ENCODE measurements at places on chromosomes 4 and X.

DNA sequence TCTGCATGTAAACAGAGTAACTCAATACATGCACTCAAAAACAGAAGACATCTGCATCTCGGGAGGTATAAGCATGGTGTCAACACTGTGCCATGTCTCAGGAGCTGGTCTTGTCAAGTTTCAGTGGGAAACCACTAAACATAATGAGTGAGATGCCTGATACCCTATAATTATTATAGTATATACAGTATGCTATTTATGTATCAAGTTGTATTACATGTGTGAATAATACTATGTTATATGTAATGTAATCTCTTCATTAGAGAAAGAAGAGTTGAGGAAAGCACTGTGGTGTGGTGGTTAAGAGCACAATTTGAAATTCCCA is 2.5 kb downstream of the PPBP start:
- DNase-seq: no peak

DNA sequence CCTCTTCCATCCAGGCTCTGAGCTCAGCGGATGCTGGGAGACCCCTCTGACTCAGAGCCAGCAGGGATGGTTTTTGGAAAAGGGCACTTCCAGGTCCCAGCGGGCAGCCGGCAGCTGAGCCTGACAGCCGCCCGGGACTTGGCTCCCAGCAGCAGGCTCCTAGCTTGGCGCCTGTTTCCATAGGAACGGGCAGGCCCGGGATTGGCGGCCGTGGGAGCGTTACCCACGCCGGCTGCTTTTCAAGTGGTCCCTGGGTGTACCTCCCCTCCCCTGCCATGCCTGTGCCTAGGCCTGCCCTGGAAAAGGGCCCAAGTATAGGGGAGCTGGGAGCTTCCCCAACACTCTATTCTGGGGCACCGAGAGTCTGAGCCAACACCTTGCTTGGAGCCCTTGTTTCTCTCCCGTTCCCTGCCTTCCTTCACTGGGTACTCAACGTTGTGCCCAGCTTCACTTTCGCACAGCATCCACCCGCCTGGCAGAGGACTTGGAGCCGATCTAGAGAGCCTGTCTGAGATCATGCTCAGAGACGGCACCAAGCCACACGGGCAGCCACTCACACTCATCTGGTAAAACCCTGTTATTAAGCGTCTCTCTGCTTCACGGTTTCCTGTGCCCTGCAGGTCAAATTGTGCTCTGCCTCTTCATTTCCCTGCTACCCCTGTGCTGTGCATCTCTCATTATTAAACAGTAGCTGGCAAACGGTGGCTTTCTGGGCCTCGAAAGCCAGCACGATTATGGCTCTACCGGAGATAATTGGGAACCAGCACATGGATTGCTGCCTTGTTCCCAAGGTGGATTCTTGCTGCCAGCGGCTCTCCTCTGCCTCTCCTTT is 521.5 kb downstream of the BCOR start:
- no peak for DNase-seq

GRCh38 chr4:158519226-158519625 is 2.5 kb upstream of the RXFP1 start:
- no peak for DNase-seq

GRCh38 chrX:47933946-47934345 is 69.8 kb downstream of the ZNF182 start:
- no peak for DNase-seq

DNA sequence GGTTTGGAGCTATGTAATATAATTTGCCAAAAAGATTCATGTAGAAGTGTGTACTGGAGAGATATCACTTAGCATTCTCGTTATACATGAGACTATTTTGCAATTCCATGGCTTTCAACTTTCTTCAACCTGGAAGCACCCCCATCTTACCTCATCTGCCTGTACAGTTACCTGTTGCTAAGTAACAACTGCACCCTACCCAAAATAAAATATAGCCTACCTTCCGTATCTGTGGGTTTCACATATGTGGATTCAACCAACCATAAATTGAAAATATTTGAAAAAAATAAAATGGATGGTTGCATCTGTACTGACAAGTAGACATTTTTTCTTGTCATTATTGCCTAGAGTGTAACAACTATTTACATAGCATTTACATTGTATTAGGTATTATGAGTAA is 278.3 kb downstream of the PPP1R2C start:
- DNase-seq: no peak

GRCh38 chr4:80215449-80216052 is 18.2 kb downstream of the PRDM8 start:
- DNase-seq: no peak

GRCh38 chr4:186695392-186695791 is 28.3 kb downstream of the FAT1 start:
- no peak for DNase-seq

DNA sequence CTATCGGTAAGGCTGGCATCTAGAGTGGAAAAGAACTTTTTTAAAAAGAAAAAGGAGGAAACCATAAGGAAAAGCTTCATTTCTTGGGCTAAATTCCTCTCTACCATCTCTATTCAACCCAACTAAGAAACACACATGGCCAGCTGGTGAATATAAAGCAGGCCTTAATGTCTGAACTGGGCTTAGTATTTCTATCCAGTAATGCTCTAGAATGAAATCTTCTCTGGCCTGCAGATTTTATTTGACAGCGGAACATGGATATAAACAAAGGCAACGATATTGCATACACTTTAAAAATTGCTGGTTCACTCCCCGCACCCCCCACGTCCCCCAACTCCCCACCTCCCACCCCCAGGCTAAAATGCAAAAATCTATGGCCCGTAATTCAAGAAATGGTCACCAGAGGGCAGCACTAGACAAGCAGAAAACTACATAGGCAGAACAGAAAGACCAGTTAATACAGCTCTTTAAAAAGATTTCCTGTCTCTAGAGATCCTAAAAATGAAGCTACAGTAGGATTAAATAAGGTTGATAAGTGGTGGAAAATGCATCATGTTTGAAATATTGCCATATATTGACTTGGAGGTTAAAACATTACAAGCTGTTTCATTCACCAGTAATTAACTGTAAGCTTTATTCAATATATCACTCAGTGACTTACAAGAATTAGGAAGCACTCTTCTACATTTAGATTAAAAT is 155.2 kb upstream of the GALNT7 start:
- peak; percentile 30 for DNase-seq

DNA sequence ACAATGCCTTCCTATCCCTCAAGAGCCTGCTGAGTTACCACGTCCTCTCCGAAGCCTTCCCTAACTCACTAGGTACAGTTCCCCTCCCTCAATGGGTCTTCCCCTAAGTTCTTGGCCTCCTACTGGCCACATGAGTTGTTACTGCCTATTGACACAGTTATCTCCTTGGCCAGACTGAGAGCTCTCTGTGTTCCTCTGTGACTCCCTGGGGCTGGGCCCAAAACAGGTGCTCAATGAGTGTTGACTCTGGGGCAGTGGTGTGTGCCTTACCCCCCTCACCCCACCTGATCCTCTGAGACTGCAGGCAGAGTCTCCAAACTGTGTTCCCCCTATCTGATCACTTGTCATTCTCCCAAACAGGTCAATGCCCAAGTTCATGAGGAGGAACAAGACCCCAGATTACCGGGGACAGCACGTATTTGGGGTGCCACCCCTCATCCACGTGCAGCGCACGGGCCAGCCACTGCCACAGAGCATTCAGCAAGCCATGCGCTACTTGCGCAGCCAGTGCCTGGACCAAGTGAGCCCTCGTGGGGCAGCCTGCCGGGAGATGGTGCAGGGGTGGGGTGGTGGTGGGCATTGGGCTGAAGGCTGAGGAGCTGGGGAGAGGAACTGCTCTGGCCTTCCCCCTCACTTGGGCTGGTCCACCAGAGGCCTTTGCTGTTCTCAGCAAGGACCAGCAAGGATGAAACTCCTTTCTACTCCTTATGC is 72.6 kb downstream of the STARD8 start:
- peak; percentile 8 for DNase-seq

DNA sequence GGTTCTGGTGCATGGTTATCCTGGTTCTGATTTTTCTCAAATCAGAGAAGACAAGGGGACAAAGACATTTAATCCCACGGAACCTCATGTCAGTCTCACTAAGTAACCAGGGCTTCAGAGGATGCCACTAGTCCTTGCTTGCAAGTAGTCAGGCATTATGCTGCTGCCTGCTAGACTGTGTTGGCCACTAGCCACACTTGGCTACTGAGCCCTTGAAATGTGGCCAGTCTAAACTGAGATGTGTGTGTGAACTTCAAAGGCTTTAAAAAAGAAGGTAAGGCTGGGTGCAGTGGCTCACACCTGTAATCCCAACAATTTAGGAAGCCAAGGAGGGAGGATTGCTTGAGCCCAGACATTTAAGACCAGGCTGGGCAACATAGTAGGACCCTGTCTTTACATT is 48.6 kb upstream of the IGFBP7 start:
- no peak for DNase-seq

DNA sequence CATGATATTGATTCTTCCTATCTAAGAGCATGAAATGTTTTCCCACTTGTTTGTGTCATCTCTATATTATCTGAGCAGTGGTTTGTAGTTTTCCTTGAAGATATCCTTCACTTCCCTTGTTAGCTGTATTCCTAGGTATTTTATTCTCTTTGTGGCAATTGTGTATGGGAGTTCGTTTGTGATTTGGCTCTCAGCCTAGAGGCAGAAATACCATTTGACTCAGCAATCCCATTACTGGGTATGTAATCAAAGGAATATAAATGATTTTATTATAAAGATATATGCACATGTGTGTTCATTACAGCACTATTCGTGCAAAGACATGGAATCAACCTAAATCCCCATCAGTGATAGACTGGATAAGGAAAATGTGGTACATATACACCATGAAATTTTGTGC is 172.7 kb upstream of the IL15 start:
- peak; percentile 12 for DNase-seq

- no peak for DNase-seq
These were observed 8.8 kb upstream of the BMP2K start for GRCh38 chr4:78767350-78767749.

DNA sequence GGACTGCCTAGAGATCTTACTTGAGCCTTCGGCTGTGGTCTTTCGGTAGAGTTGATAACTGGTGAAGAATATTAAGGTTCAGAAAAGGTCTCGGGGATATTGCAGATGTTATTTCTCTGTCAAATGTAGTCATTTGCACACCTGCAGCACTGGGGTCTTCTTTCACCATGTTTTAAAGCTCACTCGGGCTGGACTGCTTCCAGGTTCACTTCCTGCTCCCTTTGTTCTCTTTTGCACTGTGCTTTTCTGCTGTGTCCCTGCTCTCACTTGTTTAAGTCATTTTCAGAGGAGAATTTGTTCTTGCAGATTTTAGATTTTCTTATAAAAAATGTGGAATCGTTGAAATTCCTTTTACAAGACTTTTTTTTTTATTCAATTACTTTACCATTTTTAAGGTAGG is 68.5 kb downstream of the BMPR1B start:
- DNase-seq: no peak

GRCh38 chr4:131613824-131614216 is 1535.3 kb upstream of the PCDH10 start:
- DNase-seq: peak; percentile 7

GRCh38 chr4:95499291-95499696 is 49.5 kb downstream of the UNC5C start:
- no peak for DNase-seq

- DNase-seq: no peak
These were observed 11.8 kb downstream of the EDA start for GRCh38 chrX:69627744-69628143.

GRCh38 chr4:26622913-26623312 is 39.0 kb downstream of the TBC1D19 start:
- peak; percentile 17 for DNase-seq
